Stimulated activated CD4-positive, alpha-beta T cell treated with anti-CD3 and anti-CD28 coated beads, Interleukin-1b, Interleukin-23, amount 100 ng/mL, for 1 hour (primary cell): ENCODE measurements at places on chromosomes 7 and 10.

- no peak for DNase-seq
Observed at GRCh38 chr7:32070051-32070405, 179 bp downstream of the PDE1C start.

DNA sequence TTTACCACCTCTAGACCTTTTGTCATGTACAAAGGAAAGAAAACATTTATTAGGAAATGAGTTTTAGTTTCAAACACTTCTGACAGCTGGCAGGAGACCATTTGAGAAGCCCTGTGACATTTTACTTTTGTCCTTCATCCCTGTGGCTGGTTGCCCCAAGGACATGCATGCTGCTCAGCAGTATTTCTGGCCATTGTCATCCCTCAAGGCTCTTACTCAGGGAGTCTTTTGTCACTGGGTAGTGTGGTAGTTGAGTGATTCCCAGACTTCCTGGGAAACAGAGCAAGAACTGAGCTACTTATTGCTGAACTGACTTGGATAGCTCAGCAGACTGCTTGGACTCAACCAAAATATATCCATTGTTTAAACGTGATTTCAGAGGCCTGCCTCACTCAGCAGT, 142.8 kb downstream of the LRRC4 start:
- no peak for DNase-seq

DNA sequence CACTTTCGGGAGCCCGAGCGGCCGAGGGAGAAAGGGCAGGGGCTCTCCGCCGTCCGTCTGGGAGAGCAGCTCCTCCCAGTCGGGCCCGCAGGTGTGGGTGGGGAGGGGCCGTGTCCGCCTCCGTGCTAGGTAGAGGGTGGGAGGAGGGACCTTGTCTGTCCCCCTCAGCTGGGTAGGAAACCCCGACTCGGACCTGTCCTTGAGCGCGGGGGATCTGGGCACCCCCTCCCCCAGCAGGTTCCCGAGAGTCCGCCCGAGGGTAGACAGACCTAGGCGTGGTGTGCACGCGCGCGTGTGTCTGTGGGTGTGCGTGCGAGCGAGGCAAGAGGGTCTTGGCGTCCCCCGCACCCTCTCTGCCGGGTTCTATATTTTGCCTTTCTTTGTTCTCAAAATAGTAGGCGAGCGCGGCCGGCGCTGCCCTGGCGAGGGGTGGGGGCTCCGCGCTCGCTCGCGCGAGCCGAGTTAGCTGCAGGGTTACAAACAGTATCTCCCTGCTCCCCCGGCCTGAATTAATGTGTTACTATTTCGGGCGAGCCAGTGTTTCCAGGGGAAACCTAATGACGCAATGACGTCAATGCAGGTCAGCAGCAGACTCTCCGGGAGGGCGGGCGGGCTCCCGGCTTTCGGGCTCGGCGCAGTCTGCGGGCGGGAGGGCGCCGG, 73.9 kb upstream of the LEP start:
- no peak for DNase-seq

- no peak for DNase-seq
Observed at GRCh38 chr7:79461660-79462059, 8.2 kb upstream of the MAGI2 start.

DNA sequence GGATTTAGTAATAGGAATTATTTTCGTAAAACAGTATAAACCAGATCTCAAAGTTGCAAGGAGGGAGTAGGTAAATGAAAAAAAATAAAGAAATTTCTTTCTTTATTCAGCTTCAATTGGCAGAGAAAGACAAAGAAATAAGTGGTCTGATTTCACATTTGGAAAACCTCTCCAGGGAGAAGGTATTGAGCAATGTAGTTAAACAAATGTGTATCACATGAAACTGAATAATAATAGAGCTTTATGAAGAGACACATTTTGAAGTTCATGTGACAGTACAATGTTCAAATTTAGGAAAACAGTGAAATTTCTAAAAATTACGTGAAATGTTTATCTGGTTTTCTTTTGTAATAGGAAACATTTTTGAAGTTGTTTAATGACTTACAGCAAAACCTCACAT, 63.0 kb downstream of the TAX1BP1 start:
- no peak for DNase-seq

DNA sequence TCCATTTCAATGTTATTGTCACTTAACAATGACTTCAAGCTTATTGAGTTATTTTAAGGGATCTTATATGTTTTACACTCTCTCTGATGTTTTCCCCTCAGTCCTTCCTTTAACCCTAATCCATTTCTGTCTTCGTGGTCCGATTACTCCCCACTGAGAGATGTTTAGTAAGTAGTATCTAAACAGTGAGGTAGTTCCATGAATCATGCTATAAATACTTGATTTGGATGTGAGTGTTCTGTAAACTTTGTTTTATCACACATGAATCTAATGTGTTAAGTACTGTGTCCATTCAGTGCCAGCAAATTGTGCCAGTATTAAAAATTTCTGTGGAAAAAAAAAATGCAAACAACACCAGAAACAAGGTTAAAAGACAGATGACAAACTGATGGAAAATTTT, 18.6 kb downstream of the RPP30 start:
- no peak for DNase-seq

- no peak for DNase-seq
Observed at GRCh38 chr7:7330997-7331396, 148.7 kb downstream of the C1GALT1 start.

DNA sequence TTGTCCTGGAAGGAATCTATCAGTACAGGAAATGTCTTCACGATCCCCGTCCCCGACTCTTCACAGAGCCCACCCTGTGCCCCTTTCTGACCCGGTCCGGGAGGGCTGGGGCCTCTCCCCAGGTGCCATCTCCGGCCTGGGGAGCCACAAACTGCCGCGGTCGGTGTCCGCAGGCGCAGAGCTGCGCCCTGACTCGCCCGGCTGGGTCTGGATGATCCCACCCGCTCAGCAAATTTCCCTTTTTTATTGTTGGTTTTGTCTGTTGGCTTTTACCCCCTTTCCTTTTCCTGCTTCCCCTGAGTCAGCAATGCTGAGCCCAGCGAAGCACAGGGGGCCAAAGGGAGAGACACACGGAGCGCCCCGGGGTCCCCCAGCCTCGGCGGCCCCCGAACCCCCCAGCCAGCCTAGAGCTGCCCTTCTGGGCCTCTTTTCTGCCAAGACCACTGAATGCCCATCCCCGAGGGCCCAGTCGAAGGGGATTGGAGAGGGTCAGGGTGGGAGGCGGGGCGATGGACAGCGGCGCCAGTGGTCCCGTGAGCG, 30.9 kb downstream of the LEP start:
- DNase-seq, result no peak

- DNase-seq, result no peak
Observed at GRCh38 chr10:21217107-21217506, 308.4 kb downstream of the SKIDA1 start.

DNA sequence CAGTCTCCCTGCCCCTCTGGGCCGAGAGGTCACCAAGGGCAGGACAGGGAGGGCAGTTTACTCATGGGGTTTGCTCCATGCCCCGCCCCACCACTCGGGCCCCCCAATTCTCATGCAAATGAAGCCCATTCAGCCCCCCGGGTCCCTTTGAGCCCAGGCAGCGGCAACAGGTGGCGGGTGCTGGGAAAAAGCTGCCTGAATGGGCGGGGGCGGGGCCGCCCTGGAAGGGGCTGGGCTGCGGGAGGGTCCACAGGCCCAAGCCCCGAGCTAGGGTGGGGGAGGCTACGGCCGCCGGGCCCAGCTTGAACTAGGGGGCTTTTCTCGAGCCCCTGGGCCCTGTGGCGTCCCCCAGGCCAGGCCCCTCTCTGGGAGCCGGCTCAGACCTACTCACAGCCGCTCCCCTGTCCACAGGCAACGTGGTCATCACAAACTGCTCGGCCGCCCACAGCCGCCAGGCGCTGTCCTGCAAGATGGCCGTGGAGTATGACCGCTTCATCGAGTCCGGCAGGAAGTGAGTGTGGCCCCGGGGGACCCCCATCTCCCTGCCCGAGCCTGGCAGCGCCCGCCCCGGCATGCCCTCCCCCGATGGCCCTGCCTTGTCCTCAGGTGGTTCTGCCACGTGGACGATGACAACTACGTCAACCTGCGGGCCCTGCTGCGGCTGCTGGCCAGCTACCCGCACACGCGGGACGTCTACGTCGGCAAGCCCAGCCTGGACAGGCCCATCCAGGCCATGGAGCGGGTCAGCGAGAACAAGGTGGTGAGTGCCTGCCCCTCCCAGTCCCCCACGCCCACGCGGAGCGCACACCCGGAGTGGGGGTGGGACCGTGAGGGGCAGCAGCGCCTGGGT, 5.5 kb downstream of the LFNG start:
- DNase-seq, result no peak

DNA sequence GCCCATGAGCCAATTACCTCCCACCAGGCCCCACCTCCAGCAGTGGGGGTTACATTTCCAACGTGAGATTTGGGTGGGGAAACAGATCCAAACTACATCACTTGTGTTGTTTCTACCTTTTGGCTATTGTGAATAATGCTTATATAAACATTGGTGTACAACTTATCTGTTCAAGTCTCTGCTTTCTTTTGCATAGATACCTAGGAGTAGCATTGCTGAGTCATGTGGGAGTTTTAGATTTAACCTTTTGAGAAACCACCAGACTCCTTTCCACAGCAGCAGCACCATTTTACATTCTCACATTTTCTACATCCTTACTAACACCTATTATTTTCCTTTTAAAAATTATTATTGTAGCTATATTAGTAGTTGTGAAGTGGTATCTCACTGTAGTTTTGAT, 14.4 kb upstream of the FRA10AC1 start:
- DNase-seq, result no peak

GRCh38 chr7:132560825-132561529, 15.3 kb downstream of the PLXNA4 start:
- no peak for DNase-seq

- DNase-seq, result no peak
Observed at GRCh38 chr7:28626624-28627262, 214.4 kb downstream of the CREB5 start.

GRCh38 chr7:25305831-25306230, 77.5 kb upstream of the NPVF start:
- no peak for DNase-seq

DNA sequence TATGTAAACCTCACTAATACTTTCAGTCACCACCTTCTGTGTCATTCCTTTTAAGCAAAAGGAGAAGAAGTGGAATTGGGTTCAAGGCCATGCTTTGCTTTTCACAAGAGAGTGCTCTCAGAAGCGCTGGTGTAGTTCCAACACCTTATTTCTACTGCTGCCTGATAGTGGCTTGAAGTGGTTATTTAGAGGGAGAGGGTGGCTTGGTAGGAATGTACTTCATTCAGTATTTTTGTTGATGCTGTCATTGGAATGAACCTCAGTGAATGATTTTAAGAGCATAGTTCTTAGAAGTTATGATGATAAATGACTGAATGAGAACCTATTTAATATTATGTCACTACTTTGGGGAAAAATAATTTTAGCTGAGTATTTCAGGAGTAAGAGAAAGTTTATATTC, 396.7 kb downstream of the EXOC4 start:
- DNase-seq, result no peak

- DNase-seq, result no peak
Observed at GRCh38 chr10:11758527-11759236, 16.5 kb downstream of the ECHDC3 start.

GRCh38 chr7:22561895-22562593, 62.1 kb upstream of the STEAP1B start:
- DNase-seq, result no peak

- no peak for DNase-seq
Observed at GRCh38 chr7:17038783-17039170, 157.0 kb upstream of the AGR3 start.

- no peak for DNase-seq
Observed at GRCh38 chr10:72310241-72310633, 36.5 kb downstream of the DDIT4 start.

DNA sequence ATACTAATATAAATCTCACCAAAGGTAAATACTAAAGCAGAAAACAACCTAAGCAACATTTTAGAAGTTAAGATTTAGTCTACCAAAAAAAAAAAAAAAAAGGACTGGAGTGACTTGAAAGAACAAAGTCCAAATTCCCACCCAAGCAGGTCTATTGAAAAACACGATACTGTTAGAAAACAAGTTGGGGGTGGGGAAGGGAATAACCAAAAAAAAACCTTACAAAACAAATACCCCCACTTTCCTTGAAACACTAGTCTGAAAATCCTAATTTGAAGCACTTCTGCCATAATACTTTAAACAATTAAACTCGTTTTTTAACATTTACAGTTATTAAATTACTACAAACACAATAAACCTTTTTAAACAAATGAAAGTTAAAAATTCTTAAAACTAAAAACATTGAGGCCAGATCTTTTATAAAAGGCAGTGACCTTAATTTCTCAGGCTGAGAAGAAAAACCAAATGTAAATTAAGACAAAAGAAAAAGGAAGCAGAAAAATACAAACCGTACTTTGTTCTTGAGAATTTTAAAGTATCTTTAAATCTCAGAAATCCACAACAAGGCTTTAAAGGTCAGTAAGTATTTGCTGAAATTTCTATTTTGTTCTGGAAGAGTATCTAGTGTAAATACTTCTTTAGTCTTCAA, 135.1 kb downstream of the NRBF2 start:
- DNase-seq, result no peak

DNA sequence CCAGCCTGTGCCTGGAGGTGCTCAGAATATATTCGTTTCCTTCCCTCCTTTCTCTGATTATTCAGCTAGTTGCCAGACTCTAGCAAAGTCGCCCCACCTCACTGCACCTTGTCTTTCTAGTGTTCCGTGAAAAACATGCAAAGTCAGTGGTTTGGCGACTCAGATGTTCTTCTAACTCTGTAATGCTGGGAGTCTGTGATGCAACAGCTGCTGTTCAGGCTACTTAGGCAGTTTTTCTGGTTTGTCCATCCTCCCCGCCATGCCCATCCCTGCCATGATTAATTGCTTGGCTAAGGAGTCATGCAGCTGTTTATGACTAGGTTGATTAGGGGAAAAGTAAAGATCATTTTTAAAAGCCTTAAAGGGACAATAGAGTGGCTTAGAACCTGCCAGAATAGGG, 99.4 kb downstream of the MTPN start:
- DNase-seq, result no peak

DNA sequence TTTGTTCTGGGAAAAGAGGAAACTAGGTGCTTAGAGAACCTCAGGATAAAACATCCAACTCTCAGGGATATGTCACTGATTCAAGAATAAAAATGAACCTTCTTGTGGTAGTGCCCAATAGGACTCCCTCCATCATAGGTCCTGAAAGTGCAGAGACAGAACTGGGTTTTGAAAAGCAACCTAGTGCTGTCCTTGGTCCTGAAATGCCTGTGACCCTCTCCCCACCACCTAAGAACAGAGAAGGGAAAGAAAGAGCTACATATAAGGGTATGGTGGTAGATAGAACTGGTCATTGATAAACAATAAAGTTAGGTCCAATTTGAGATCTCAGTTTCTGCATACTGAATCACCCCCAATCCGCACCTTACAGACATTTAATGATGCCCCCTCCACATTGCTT, 953.3 kb downstream of the XPNPEP1 start:
- DNase-seq, result no peak

- no peak for DNase-seq
Observed at GRCh38 chr7:16040346-16040745, 353.9 kb upstream of the MEOX2 start.

DNA sequence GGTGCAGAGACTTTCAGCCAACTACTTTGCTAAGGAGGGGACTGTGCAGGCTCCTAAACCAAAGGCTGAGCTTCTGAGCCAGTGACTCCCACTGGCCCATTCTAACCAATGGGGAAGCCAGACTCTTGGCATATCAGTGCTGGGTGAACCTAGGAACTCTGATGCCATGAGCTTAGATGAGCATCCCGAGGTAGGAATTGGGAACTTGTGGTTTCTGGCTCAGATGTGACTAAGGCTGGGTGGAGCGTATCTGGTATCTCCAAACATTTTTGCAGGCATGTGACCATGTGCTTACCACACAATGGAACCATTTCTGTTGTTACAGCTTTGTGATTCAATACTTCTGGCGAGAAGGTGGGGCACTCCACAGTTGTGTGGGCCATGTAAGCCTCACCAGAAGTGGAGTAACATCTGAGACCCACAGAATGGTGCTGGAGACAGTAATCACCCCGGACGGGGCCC, 2.5 kb upstream of the AVPI1 start:
- no peak for DNase-seq
